ENCODE measurements at places on chromosomes 11 and 22. TPM values are rescaled to one million over a fixed set of nuclear protein-coding genes. Genes with fewer than 3 reads are reported as not detected.

- no peaks in the 10 kb centered on the region for H3K27me3 ChIP-seq
- H3K36me3 ChIP-seq = peaks cover 12% of the 10 kb centered on the region
- no peak overlapping the region for H3K4me3 ChIP-seq
Observed at GRCh38 chr11:113365895-113366294, 21.7 kb upstream of the ANKK1 start.

DNA sequence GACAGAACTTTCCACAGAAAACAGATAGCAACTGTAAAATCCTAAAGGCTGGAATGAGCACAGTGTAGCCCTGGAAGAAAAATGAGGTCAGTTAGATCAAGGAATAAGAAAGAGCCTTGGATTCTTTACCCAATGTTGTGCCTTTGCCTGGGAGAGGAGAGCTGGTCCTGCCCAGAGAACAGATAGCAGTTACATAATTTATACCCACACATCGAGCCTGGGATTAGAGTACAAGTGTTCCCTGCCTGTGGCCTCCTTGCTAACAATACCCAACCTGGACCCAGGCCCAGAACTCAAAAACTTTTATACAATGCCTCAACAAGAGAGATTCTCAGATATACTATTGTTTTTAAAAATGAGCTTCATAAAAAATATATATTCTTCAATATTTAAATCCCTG, 1998.4 kb downstream of the LRRC4C start:
- no peak overlapping the region for H3K4me3 ChIP-seq

DNA sequence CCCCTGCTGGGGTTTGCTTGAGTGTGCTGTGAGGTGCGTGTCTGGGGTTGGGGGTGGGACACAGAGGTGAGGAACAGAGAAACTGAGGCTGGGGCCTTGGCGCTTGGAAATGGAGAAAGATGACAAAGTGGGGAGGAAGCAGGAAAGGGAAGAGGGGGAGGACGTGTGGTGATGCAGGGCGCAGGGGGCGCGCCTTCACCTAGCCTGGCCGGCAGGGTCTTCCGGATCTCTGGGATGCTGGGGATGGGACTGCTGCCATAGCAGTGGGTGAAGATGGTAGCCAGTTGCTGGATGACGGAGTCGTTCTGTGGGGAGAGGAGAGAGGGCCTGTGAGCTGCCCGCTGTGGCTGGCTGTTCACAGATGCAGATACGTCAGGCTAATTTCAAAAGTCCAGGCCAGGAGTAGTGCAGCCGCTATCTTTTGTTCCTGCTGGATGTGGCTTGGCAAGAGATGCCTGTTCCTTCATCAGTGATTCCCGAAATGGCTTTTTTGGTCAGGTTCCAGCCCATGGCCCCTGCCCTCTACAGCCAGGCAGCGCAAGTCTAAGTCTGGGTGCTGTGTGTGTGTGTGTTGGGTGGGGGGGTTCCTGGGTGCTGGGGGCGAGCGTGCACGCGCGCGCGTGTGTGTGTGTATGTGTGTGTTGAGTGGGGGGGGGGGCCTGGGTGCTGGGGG, 54.8 kb downstream of the NAT10 start:
- H3K4me1 ChIP-seq = peaks cover 14% of the 10 kb centered on the region
- no peaks in the 10 kb centered on the region for H3K27me3 ChIP-seq
- H3K36me3 ChIP-seq = no peaks in the 10 kb centered on the region
- H3K27ac ChIP-seq = no peak overlapping the region
- DNase-seq = no peak
- H3K4me3 ChIP-seq = no peak overlapping the region

DNA sequence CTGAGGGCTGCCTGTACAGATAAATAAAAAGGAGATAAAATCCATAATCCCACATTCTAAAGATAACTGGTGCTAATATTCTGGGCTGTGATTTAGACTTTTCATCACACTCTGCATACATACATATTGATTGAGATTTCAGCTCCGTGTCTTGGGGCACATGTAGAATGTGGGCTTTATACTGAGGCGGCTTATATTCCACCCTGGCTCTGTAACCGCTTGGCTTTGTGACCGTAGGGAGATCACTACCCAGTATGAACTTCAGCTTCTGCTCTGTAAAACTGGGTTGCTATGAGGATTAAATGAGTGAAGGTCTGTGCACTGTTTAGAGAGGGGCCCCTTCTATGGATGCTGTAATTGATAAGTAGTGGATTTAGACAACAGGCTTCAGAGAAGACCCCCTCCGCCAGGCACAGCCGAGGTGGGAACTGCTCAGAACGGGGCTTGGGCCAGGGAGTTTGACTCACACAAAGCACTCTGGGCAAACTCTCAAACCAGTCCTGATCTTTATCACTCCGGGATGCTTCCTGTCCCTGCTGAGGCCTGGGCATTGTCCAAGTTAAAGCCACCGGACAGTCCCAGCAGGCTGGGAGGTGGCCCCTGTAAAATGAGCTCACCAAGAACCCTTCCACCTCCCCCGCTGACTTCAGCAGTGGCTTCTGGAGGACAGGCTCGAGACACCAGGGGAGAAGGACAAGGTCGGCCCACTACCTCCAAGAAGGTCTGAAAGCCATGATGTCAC, 17.2 kb downstream of the KIAA1671 start:
- DNase-seq = no peak
- H3K4me3 ChIP-seq = no peak overlapping the region
- H3K36me3 ChIP-seq = no peaks in the 10 kb centered on the region
- no peaks in the 10 kb centered on the region for H3K4me1 ChIP-seq
- H3K27me3 ChIP-seq = no peaks in the 10 kb centered on the region
- H3K27ac ChIP-seq = no peak overlapping the region

DNA sequence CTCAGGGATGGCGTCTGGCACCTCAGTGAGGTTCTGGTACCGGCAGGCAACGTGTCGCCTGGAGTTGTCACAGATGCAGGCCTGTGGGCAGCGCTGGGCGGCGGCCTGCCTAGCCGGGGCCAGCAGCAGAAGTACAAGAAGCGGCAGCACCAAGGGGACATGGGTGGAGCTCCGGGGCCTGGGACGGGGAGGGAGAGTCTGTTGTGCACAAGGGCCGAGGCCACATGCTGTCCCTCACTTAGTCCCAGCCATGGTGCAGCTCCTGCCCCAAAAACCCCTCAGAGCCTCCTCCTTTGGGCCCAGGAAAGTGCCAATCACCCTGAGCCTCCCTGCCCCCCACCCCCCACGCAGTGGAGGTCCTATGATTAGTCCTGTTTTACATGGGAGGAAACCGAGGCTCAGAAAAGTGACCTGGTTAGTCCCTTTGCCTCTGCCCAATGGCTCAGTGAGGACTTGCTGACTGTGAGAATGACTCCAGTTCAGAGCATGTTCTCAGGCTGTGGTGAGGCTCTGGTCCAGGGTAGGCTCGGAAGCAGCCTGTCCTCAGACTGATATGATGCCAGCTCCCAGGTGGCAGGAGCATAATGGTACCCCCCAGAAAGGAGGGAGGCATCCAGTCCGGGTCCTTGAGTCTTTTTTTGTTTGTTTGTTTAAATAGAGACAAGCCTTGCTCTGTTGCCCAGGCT, 1.1 kb downstream of the CHADL start:
- no peak overlapping the region for H3K4me3 ChIP-seq
- no peaks in the 10 kb centered on the region for H3K27me3 ChIP-seq
- no peak for DNase-seq
- H3K27ac ChIP-seq = no peak overlapping the region
- peaks cover 11% of the 10 kb centered on the region for H3K4me1 ChIP-seq

GRCh38 chr11:80443177-80443576, 1002.3 kb upstream of the TENM4 start:
- no peaks in the 10 kb centered on the region for H3K4me1 ChIP-seq
- no peak overlapping the region for H3K4me3 ChIP-seq
- H3K36me3 ChIP-seq = no peaks in the 10 kb centered on the region
- DNase-seq = no peak
- no peak overlapping the region for H3K27ac ChIP-seq

GRCh38 chr11:67562963-67563704, 20.5 kb upstream of the GSTP1 start:
- no peaks in the 10 kb centered on the region for H3K36me3 ChIP-seq
- no peak overlapping the region for H3K27ac ChIP-seq
- peaks cover 11% of the 10 kb centered on the region for H3K27me3 ChIP-seq
- H3K4me1 ChIP-seq = peaks cover 7% of the 10 kb centered on the region
- no peak overlapping the region for H3K4me3 ChIP-seq
- DNase-seq = no peak

GRCh38 chr11:79117488-79117887, 323.3 kb downstream of the TENM4 start:
- no peaks in the 10 kb centered on the region for H3K4me1 ChIP-seq
- H3K36me3 ChIP-seq = no peaks in the 10 kb centered on the region
- no peak for DNase-seq

- H3K4me3 ChIP-seq = no peak overlapping the region
- H3K27ac ChIP-seq = no peak overlapping the region
- peaks cover 1% of the 10 kb centered on the region for H3K36me3 ChIP-seq
- H3K4me1 ChIP-seq = no peaks in the 10 kb centered on the region
Observed at GRCh38 chr11:105368711-105369110, 229.1 kb upstream of the CARD18 start.

DNA sequence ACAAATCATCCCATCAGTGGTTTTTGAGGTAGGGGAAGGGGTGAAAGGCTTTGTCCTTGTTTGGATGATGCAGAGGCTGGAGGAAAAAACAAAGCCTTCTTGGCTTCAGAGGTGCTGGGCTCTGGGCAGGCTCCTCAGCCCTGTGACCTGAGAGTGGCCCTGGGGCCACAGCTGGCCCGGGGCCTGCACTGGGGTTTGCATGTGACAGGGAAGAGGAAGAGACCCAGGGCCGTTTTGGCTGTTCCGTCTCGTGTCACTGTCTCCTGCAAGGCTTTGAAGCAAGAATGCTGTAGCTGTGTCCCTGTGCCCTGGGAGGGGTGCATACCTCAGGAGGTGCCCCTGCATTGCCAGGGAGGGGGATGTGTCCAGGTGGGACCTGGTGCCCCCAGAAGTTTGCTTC, 12.6 kb downstream of the ARHGAP8 start:
- DNase-seq = no peak
- no peak overlapping the region for H3K27ac ChIP-seq
- H3K36me3 ChIP-seq = no peaks in the 10 kb centered on the region
- peaks cover 3% of the 10 kb centered on the region for H3K27me3 ChIP-seq

DNA sequence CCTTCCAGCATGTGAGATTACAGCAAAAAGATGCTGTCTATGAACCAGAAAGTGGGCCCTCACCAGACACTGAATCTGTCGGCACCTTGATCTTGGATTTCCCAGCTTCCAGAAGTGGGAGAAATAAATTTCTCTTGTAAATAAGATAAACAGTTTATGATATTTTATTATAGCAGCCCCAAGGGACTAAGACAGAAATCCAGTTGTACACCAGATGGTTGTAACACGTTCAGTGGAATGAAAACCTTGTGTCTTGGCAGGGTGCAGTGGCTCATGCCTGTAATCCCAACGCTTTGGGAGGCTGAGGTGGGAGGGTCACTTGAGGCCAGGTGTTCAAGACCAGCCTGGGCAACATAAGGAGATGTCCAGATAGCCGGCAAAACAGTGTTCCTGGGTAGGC, 61.8 kb downstream of the MCHR1 start:
- H3K27me3 ChIP-seq = no peaks in the 10 kb centered on the region
- DNase-seq = no peak
- no peak overlapping the region for H3K4me3 ChIP-seq
- peaks cover 1% of the 10 kb centered on the region for H3K4me1 ChIP-seq
- H3K27ac ChIP-seq = no peak overlapping the region

- H3K36me3 ChIP-seq = peaks cover 13% of the 10 kb centered on the region
- no peak overlapping the region for H3K27ac ChIP-seq
- DNase-seq = peak; percentile 40
- peaks cover 20% of the 10 kb centered on the region for H3K4me1 ChIP-seq
- H3K27me3 ChIP-seq = peaks cover 79% of the 10 kb centered on the region
Observed at GRCh38 chr11:20162824-20163782, 2.8 kb upstream of the DBX1 start.

- H3K36me3 ChIP-seq = peaks cover 62% of the 10 kb centered on the region
- H3K27me3 ChIP-seq = no peaks in the 10 kb centered on the region
- peaks cover 4% of the 10 kb centered on the region for H3K4me1 ChIP-seq
- H3K27ac ChIP-seq = no peak overlapping the region
Observed at GRCh38 chr22:32494971-32495370, 20.4 kb downstream of the FBXO7 start.

- no peak overlapping the region for H3K4me3 ChIP-seq
- H3K27me3 ChIP-seq = peaks cover 5% of the 10 kb centered on the region
- H3K36me3 ChIP-seq = no peaks in the 10 kb centered on the region
- DNase-seq = no peak
- no peaks in the 10 kb centered on the region for H3K4me1 ChIP-seq
- H3K27ac ChIP-seq = no peak overlapping the region
Observed at GRCh38 chr22:45262931-45263462, 21.8 kb upstream of the UPK3A start.

GRCh38 chr22:20494978-20495860, at the start of gene KLHL22:
Gene KLHL22 (minus strand): TSS chr22:20495795. CDS start chr22:20489211, 6,584 bp downstream.
- no peaks in the 10 kb centered on the region for H3K36me3 ChIP-seq
- no peaks in the 10 kb centered on the region for H3K27me3 ChIP-seq
- H3K4me1 ChIP-seq = peaks cover 39% of the 10 kb centered on the region
- DNase-seq = peak; percentile 41
- H3K27ac ChIP-seq = peak within 1 kb of the TSS; percentile 81

DNA sequence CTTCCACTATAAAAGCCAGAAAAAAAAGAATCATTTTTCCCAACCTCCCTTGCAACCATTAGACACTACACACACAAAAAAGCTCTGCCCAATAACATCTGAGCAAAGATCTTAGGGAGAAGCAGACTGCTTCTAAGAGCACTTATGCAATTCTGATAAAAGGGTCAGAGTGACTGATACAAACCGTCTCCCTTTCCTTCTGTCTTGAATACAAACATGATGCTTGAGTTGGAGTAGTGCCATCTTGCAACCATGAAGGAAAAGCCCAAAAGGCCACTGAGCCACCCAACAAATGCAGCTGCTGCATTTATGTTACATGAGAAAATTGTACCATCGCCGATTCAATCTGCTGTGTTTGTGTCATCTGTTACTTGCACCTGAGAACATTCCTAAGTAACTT, 47.6 kb upstream of the EED start:
- H3K27ac ChIP-seq = no peak overlapping the region
- no peaks in the 10 kb centered on the region for H3K36me3 ChIP-seq
- peaks cover 6% of the 10 kb centered on the region for H3K27me3 ChIP-seq
- H3K4me1 ChIP-seq = peaks cover 24% of the 10 kb centered on the region
- DNase-seq = no peak

DNA sequence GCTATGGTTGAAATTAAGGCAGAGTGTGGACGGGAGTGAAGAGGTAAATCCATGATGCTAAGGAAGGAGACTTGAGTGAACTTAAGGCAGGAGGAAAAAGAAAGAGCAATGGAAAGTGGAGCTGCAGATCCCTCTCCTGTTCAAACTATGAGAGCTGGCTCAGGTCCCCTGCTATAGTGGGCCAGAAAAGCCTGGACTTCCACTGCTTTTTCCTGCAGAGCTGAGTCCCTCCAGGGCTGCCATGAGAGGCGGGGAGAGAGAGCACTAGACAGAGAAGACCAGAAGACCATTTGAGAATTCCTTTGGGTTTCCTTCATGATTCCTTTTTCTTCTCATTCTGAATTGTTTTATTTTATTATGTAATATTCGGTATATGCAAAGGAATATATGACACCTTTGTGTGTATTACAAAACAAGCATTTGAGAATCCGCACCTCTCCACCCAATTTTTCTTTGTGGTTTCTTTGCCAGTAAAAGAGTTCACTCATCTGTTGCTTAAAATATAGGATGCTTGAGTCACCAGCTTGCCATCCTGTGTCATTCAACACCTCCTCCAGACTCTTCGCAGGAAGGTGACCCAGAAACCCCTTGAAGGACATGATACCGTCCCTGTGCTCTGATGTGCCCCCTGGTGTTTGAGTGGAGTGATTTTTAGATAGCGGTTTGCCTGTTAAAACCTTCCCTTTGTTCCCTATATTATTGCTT, 24.4 kb downstream of the SREBF2 start:
- H3K4me3 ChIP-seq = peak overlapping the region; percentile 28
- peaks cover 8% of the 10 kb centered on the region for H3K36me3 ChIP-seq
- peak overlapping the region; percentile 95 for H3K27ac ChIP-seq
- peak; percentile 89 for DNase-seq
- peaks cover 80% of the 10 kb centered on the region for H3K4me1 ChIP-seq
- no peaks in the 10 kb centered on the region for H3K27me3 ChIP-seq

FAM181B gene
- not detected for total RNA-seq

OR8G5 gene
- total RNA-seq = not detected

GRAMD1B gene
- total RNA-seq = 36.8 TPM

CCDC34 gene
- total RNA-seq = 22.8 TPM

RFPL3 gene
- not detected for total RNA-seq

SYCE3 gene
- total RNA-seq = 1.0 TPM

All from activated CD4-positive, alpha-beta memory T cell treated with anti-CD3 and anti-CD28 coated beads for 36 hours (primary cell).